B cell (primary cell): ENCODE measurements at places on chromosomes 2 and 18.
A peak's percentile ranks its signal among the peaks of the same experiment; 100 is the strongest.

GRCh38 chr2:64213532-64214275, 69.5 kb upstream of the PELI1 start:
- H3K4me1 ChIP-seq, result peaks cover 69% of the 10 kb centered on the region
- H3K27me3 ChIP-seq, result no peaks in the 10 kb centered on the region
- peak overlapping the region; percentile 7 for H3K4me3 ChIP-seq

DNA sequence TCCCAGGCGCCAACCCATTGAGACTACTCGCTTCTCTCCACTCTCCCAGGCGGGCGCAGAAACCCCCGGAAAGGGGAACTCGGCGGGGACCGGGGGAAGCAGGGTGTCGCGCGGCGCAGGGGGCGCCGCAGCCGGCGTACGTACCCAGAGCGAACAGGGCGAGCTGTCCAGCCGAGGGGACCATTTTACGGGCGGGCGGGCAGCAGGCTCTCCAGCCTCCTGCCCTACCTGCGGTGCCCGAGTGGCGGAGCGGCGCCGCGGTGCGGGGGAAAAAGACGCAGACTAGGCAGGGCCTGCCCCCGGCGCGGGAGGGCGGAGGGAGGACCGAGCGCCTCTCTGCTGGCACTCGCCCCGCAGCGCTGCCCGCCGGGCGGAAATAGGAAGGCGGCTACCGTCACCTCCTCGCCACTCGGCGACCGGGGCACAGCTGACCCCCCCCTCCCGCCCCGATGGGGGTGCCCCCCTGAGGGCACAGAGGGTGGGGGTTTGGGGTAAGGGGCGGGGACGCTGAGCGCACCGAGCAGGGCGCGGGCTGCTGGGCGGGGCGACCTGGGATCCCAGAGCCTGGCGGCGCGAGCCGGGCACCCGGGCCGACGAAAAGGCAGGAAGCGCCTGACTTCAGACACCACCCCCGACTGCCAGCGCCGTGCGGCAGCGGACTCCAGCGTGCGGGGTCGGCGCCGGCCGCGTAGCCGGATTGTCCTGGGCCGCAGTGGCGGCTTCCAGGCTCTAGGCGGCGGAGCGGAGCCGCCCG, at the start of gene TGFA:
TSS of gene TGFA (minus strand) at position 243 of the 754 bp plus-strand sequence. CDS start at position 184, 59 bp downstream.
- H3K27ac ChIP-seq, result no peak within 1 kb of the TSS
- H3K27me3 ChIP-seq, result no peaks in the 10 kb centered on the region
- H3K36me3 ChIP-seq, result no peaks in the 10 kb centered on the region
- DNase-seq, result peak; percentile 67
- H3K4me3 ChIP-seq, result peak within 1 kb of the TSS; percentile 75

DNA sequence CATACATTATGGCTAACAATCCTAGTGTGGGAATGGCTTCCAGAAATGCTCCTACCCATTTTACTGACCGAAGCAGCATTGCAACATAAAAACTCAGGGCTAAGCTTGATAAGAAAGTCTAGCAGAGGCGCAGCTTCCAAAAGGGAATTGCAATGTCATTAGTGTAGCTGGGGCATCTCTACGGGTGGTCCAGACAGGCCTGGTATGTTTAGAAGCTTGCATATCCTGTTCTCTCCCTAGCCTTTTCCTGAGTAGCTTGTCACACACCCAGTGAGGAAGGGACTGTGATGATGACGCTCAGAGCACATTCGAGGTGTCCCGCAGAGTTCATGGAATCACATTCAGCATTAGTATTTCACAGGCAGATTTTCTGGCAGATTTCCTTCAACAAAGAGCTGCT, 38.0 kb upstream of the COL5A2 start:
- H3K27ac ChIP-seq, result no peak overlapping the region
- no peaks in the 10 kb centered on the region for H3K27me3 ChIP-seq
- no peaks in the 10 kb centered on the region for H3K4me1 ChIP-seq
- H3K36me3 ChIP-seq, result no peaks in the 10 kb centered on the region

DNA sequence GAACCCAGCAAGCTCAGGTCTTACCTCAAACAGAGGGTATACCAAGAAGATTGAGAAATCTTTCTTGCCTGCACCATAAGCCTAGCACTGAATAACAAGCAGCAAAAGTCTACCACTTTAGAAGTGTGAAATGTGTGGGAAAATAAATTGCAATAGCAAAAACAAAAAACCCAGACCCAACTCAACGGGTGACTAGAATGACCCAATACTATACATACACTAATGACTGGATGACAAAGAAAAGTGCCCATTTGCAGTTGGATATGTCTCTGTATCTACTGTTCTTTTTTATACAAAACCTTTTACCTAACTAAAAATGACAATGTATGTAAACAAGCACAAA, 950.6 kb downstream of the TRIB2 start:
- H3K4me3 ChIP-seq, result no peak overlapping the region
- H3K27me3 ChIP-seq, result no peaks in the 10 kb centered on the region
- DNase-seq, result no peak
- H3K27ac ChIP-seq, result no peak overlapping the region

DNA sequence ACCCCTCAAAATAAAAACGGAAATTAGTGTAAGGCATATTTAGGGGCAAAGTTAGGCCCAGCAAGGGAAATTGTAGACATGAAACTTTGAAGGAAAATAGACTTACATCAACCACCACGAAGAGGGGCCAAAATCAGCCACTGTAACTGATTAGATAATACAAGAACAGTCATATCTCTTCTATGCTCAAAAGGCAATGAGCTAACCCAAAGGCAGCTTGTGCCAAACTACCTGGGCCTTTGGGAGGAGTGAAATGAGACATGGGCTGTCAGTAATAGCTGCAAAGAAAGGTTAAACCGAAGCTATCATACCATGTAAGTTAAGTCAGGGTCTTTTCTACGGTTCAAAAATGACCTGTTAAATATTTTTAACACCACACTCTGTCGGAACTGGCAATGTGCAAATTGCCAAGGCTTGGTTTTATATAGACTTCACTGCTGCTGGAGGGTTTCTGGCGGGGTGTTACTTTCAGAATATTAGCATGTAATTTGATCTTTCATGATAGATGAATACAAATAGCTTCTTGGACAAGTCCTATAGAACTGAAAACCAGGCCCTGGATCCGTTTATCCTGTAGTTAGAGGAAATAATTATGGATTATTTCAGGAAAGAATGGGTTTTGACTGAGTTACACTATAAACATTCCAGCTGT, 69.6 kb downstream of the ACVR1 start:
- H3K27ac ChIP-seq, result no peak overlapping the region
- DNase-seq, result no peak

DNA sequence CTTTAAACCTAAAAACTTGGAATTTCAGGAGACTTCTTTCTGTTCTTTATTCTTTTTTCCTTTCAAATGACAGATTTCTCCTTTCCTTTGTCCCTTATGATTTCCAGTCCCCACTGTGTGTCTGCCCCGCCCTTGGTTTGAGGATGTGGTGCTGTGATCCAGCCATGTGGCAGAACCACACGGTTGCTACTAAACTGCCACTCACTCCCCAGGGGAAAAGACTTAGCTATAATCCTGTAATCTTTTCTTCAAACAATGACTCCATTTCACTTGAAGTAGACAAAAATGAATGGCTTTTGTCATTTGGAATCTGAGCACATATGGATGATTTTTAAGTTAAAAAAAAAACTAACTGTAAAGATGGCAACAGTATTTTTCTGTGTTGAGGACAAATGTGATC, 76.2 kb upstream of the STAM2 start:
- no peaks in the 10 kb centered on the region for H3K4me1 ChIP-seq
- no peak overlapping the region for H3K27ac ChIP-seq
- no peak for DNase-seq
- no peaks in the 10 kb centered on the region for H3K36me3 ChIP-seq
- no peak overlapping the region for H3K4me3 ChIP-seq
- no peaks in the 10 kb centered on the region for H3K27me3 ChIP-seq

- H3K27ac ChIP-seq, result no peak overlapping the region
- H3K4me1 ChIP-seq, result no peaks in the 10 kb centered on the region
- no peaks in the 10 kb centered on the region for H3K36me3 ChIP-seq
- H3K4me3 ChIP-seq, result no peak overlapping the region
Measured at GRCh38 chr2:70560442-70560841, 6.8 kb upstream of the TGFA start.

DNA sequence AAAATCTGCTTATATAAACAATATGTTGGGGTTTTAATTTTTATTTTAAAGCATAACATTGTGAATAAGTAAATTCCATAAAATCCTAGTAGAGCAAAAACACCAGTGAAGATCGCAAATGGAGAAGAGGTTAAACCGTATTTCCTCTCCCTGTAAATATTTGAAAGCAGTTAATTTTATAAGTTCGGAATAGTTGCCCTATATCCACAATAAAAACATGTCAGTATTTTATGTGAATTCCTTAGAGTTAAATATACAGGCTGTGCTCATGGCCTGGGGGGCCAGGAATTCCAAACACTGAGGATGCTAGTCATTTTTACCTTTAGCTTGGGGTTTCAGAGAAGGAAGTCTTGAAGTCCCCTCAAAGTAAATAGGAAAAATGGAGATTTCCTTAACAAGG, 135.0 kb downstream of the FIGN start:
- no peaks in the 10 kb centered on the region for H3K27me3 ChIP-seq
- H3K4me1 ChIP-seq, result no peaks in the 10 kb centered on the region
- no peak for DNase-seq
- no peak overlapping the region for H3K27ac ChIP-seq
- H3K4me3 ChIP-seq, result no peak overlapping the region

DNA sequence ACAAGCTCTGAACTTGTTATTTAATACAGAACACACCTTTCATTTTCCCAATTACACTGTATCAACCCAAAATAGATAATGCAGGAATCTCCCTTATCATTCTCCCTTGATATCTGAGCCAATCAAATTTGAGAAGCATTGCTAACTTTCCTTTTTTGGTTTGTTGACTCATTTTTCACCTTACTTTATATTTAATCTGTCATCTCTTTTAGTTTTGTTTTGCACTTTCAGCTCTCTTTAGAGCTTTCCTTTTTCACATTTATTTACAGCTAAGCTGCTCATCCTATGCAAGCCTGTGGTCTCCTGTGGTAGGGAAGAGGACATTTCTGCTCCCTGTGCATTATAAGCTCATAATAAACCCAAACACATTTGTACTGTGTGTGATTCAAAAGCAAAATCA, 50.1 kb downstream of the ITGAV start:
- DNase-seq, result no peak
- no peak overlapping the region for H3K4me3 ChIP-seq
- H3K27me3 ChIP-seq, result no peaks in the 10 kb centered on the region
- no peaks in the 10 kb centered on the region for H3K4me1 ChIP-seq

DNA sequence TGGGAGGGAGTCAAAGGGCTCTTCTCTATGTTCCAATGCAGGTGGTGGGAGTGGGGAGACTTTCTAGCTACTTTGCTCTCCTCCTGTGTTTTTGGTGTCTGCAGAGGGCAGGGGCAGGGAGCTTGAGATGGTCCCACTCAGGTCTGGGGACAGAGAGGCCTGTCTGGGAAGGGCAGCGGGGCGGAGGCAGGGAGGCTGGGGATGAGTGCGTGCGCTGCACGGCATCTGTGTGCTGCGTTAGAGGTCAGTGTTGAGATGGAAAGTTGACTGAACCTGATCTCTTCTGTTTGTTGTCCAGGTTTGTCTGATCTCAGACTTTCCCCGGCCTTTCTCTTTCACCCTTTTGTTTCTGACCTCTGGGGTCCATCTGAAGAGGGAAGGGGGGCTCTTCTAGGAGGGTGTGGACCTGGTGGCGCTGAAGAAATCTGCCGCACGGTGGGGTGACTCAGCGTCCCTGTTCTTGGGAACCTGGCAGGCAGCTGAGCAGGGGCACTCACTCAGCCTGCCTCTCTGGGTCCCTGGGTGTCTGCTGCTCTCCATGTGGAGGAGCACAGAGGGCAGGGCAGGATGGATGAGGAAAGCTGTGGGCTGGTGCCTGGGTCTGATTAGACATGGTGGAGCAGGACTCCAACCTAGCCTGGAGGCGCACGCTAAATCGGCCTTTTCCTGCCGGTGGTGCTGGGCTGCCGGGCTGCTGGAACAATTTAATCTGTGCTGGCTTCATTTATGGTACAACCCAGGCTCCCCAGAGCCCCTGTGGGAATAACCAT, 24.1 kb downstream of the IGFBP2 start:
- H3K27ac ChIP-seq, result no peak overlapping the region
- no peak overlapping the region for H3K4me3 ChIP-seq
- H3K36me3 ChIP-seq, result no peaks in the 10 kb centered on the region
- no peak for DNase-seq
- H3K4me1 ChIP-seq, result no peaks in the 10 kb centered on the region
- no peaks in the 10 kb centered on the region for H3K27me3 ChIP-seq

DNA sequence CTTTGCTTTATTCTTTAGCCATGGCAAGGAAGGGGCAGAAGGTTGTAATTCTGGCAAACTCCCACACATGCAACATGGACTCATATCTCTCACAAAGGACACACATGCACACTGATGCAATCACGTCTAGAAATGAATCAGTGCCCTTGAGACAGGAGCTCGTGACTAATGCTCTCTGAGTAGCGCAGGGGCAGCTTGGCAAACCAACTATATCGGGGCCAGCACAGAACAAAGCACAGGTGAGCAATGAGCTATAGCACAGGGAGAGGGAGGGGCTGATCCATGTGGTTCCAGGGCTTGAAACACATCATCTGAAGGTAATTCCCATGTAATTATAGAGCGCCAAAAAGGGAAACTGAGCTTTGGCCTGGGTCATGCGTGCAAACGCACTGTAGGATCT, 165.2 kb upstream of the KLF7 start:
- H3K27ac ChIP-seq, result no peak overlapping the region
- no peak for DNase-seq
- no peak overlapping the region for H3K4me3 ChIP-seq
- H3K4me1 ChIP-seq, result peaks cover 11% of the 10 kb centered on the region

DNA sequence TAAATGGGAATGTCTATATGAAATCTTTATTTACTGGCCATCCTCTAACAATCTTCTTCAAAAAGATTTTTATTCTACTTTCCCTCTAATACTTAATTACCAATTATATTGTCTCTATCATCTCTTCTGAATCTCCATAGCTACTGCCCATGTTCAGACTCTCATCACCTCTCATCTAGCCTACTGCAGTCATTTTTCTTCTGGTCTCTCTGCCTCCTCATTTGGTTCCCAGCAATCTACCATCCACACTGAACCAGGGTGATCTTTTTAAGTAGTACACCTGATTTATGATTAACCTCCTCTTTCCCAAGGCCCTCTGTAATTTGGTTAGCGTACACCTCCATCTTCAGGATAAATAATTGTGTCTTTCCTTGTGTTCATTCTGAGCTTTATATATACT, 57.6 kb downstream of the NCKAP1 start:
- no peak overlapping the region for H3K27ac ChIP-seq
- H3K27me3 ChIP-seq, result no peaks in the 10 kb centered on the region
- no peaks in the 10 kb centered on the region for H3K36me3 ChIP-seq
- no peaks in the 10 kb centered on the region for H3K4me1 ChIP-seq
- H3K4me3 ChIP-seq, result no peak overlapping the region
- DNase-seq, result no peak

- no peaks in the 10 kb centered on the region for H3K4me1 ChIP-seq
- DNase-seq, result no peak
- no peak overlapping the region for H3K4me3 ChIP-seq
- no peaks in the 10 kb centered on the region for H3K27me3 ChIP-seq
Measured at GRCh38 chr2:16216558-16216945, 276.2 kb downstream of the MYCN start.

DNA sequence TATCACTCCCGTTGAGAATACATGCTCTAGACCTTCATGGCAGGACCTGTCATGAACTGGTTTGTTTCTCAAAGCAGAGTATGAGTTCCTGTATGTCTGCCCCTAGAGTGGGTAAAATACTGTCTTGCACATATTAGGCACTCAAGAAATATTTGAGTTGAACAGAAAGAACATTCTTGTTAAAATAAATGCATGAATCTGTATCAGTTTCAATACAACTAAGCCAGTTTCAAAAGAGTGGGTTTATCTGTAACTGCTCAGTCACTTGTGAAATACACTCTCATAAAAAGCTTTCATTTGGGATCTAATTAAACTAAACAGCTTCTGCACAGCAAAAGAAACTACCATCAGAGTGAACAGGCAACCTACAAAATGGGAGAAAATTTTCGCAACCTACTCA, 69.2 kb downstream of the RFTN2 start:
- no peaks in the 10 kb centered on the region for H3K4me1 ChIP-seq
- no peaks in the 10 kb centered on the region for H3K36me3 ChIP-seq
- no peaks in the 10 kb centered on the region for H3K27me3 ChIP-seq
- H3K4me3 ChIP-seq, result no peak overlapping the region
- H3K27ac ChIP-seq, result no peak overlapping the region
